ENCODE measurements at places on chromosomes 2 and 18.

DNA sequence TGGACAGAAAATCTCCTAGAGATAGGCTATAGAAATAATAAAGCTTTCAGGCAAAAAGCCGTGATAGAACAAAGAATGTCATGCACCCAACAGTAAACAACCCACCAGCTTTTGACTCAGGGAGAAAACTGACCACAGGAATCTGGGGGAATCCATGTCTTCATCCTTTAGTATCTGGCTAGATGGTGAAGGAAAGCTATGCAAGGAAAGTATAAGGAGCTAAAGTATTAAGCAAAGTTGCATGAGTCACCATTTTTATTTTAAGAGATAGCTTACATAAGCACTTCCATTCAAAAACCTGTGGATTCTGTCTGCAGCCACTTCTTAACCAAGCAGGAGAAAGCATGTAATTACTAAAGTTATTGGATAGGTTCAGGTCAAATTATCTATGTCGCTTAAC is 363.8 kb downstream of the LRP1B start:
- DNase-seq = no peak

GRCh38 chr2:236691799-236692167 is 122.2 kb downstream of the ACKR3 start:
- DNase-seq = no peak

DNA sequence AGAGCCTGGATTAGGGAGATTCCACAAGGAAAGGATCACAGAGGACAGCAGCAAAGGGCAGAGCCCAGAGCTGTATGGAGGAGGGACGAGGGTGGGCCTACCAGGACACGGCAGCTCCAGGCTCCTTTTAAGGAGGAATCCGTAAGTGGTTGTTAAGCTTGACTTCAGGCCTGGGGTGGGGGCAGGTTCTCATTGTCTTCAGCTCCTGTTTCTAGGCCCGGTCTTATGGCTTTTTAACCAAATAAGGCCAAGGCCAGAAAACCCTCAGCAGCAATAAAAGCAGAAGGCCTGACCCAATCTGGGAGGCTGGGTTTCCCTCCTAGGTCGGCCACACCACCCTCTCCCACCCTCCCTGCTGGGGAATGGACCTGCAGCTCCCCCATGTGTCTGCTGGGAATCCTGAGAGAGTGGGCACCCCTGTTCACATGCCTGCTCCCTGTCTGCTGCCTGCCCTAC is 111.2 kb downstream of the PLB1 start:
- no peak for DNase-seq

DNA sequence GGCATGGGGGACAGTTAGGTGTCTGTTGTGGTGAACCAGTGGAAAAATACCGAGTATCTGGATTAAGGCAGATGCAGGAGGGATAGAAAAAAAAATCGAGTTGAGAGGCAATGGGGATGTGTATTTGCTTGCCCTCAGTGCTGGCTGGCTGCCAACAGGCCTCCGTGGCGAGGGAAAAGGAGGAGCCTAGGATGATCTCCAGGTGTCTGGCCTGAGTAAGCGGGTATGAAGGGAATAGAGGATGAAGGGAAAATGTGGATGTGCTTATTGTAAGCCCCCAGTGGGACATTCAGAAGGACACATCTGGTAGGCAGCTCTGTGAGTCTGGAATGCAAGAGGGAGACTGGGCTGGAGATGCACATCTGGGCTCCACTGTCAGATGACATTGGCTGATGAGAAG is 22.8 kb downstream of the KCNS3 start:
- DNase-seq = no peak

- no peak for DNase-seq
Observed at GRCh38 chr2:211901226-211901846, 637.3 kb downstream of the ERBB4 start.

GRCh38 chr2:75801234-75801982 is 90.7 kb upstream of the GCFC2 start:
- DNase-seq = no peak

- DNase-seq = no peak
Observed at GRCh38 chr18:32629981-32630700, 142.7 kb downstream of the KLHL14 start.

DNA sequence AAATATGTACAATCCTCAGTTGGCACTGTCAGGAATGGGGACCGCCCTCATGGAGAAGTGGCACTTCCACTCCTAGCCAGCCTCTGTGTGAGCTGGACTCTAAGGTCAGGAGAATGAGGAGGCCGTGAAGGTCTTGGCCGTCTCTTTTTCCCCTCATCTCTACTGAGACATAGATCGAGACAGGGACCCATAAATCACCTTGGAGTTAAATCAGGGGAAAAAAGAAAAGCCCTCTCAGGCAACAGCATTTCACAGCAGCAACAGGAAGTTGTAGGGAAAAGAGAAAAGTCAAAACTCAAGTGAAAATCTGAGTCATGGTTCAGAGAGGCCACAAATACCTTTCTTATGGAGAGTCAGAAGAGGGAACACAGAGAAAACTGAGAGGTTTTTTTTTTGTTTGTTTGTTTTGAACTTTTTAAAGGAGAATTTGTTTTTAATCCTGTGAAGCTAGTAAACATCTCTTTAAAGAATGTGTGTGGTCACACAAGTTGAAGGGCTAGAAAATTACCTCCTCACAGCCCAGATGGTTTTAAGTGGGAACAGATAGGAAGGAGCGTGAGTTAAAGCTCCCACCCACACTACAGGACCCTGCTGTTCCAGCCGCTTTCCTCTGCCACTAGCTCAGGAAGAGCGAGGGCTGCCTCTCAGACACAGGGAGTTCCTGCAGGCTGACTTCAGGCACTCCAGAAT is 30.6 kb upstream of the CYP1B1 start:
- no peak for DNase-seq

DNA sequence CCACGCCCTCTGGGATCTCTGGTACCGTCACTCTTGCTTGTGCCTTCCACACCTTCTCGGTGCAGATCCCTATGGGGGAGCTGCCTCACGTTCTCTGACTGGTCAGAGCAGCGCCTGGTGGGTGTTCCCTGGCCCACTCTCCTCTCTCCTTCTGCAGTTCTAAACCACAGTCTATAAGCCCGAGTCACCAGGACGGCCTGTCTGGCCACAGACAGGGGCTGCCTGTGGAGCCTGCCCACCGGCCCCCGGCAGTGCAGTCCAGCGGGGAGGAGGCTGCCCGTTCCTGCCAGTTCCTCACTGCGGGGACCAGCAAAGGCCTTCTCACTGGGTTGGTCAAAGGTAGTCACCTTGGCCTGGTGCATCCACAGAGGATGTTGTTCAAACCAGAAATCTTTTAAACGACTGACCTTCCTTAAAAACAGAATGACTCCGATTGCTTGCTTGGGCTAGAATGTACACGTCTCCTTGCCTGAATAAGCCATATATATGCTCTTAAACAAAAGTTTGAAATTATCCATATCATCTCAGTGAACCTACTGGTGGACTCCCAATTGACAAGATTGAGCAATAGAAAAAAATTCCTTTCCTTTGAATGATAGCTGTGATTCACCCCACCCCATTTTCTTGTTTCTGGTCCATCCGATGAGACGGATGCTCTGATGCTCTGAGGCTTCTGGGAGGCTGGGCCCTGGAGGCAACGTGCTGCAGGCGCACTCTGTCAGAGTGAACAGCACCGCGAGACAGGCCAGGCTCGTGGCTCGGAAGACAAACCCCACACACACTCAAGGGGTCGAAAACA is 61.2 kb downstream of the RALBP1 start:
- DNase-seq = no peak

DNA sequence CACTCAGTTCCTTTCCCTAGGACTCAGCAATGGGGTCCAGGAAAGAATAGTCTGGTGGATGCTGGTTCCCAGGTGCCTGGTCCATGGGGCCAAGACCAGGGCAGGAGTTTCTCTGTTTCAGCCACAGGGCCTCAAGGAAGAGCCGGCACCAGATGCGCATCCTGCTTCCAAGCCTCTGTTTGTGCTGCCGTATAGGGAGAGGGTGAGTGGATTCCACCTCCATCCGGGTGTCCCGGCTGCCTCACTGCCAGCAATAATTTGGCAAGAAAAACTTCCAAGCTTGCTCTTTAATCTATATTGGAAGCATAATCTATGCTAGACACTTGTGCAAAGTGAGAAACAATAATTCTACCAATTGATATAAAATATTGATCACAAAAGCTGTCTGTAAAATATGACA is 261.2 kb upstream of the HS6ST1 start:
- DNase-seq = no peak
